ENCODE measurements at places on chromosomes 16 and 17.

DNA sequence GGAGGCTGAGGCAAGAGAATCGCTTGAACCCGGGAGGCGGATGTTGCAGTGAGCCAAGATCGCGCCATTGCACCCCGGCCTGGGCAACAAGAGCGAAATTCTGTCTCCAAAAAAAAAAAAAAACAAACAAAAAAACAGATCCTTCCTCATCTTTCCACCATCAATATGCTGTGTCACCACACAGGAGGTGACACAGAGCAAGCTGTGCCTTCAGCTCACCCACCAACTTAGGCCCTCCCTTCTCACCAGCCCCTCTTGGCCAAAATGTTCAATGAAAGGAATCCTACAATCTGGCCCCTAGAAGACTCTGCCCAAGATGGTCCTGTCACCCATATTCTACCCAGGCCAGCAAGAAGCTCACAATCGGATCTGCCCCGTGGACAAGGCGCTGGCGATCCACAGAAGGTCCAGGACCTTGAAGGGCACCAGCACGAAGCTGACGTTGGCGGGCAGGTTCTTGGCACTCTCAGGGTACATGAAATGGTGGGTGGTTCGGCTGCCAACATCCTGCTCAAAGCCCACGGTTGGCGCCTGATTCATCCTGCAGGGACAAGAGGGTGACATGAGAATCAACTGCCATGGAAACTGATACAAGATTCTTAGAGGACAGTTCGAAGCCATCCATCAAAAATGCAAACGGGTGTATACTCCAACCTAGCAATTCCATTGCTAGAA is 41.4 kb downstream of the DDX19A start:
- DNase-seq: no peak

- DNase-seq: peak; percentile 79
These were observed 1.6 kb downstream of the BAHCC1 start for GRCh38 chr17:81396722-81397313.

DNA sequence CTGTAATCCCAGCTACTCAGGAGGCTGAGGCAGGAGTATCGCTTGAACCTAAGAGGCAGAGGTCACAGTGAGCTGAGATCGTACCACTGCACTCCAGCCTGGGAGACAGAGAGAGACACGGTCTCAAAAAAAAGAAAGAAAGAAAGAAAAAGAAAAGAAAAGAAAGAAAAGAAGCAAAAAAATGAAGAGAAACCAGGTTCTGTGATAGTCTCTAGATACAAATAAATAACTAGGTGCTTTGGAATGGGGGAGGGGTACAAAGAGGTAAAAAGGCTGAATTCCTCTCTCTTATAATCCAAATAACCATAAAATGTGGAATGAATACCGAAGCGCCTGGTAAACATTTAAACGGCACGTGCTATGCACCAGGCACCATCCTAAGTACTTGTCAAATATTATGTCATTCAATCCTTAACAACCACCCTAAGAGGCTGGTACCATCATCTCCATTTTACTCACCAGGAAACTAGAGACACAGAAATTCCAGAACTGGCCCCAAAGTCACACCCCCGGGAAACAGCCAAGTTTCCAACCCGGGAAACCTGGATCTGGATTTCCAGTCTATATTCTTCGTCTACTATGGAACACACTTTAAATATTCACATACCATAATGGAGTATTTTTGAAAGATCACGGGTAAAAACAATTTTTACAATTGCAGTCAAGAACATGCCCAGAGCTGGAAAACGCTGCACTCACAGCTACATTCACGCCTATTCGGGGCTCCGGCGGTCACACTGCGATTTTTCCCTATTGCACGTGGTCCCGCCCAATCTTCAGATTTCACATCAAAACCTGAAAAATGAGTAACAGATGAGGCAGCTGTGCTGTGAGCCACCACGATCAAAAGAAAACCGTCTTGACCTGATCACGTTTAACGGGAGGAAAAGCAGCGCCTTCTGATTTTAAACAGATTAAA is 10.5 kb downstream of the NXN start:
- no peak for DNase-seq

GRCh38 chr16:4522051-4522581 is 16.5 kb downstream of the CDIP1 start:
- DNase-seq: no peak

DNA sequence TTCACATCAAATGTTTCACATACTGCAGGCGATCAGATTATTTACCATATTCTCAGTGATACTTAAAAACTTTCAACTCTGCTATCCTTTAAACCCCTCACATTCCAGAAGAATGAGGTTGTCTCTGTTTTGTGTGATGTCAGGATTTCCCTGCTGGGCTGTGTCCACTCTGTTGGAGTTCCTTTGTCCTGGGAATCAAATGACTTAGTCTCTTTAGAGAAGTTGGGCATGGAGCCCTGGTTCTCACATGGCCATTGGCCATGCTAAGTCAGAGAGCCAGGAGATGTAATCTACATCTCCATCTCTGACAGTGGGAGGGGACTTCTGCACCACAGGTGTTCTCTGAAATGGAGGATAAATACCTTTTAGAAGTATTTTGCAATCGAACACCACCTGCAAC is 205.1 kb upstream of the MAF start:
- DNase-seq: no peak
